ENCODE measurements at places on chromosomes 2 and 18. TPM values are rescaled to one million over a fixed set of nuclear protein-coding genes. Genes with fewer than 3 reads are reported as not detected.

Gene RRM2
- 161 TPM for total RNA-seq

Gene ITGB6
- total RNA-seq = not detected

Gene LIMS2
- 53.4 TPM for total RNA-seq

Gene PLEKHH2
- not detected for total RNA-seq

Gene TTN
- 0.26 TPM for total RNA-seq

Gene CHRND
- not detected for total RNA-seq

Gene HMSD
- not detected for total RNA-seq

Gene CCDC141
- total RNA-seq = 0.03 TPM

Gene SESTD1
- 24.0 TPM for total RNA-seq

Gene PARD3B
- total RNA-seq = 15.0 TPM

Gene AQP4
- total RNA-seq = not detected

Gene RSAD2
- total RNA-seq = not detected

Gene ZC3H6
- total RNA-seq = 6.1 TPM

Gene SMYD1
- not detected for total RNA-seq

Gene LGALSL
- 0.70 TPM for total RNA-seq

Gene IL18RAP
- total RNA-seq = not detected

DNA sequence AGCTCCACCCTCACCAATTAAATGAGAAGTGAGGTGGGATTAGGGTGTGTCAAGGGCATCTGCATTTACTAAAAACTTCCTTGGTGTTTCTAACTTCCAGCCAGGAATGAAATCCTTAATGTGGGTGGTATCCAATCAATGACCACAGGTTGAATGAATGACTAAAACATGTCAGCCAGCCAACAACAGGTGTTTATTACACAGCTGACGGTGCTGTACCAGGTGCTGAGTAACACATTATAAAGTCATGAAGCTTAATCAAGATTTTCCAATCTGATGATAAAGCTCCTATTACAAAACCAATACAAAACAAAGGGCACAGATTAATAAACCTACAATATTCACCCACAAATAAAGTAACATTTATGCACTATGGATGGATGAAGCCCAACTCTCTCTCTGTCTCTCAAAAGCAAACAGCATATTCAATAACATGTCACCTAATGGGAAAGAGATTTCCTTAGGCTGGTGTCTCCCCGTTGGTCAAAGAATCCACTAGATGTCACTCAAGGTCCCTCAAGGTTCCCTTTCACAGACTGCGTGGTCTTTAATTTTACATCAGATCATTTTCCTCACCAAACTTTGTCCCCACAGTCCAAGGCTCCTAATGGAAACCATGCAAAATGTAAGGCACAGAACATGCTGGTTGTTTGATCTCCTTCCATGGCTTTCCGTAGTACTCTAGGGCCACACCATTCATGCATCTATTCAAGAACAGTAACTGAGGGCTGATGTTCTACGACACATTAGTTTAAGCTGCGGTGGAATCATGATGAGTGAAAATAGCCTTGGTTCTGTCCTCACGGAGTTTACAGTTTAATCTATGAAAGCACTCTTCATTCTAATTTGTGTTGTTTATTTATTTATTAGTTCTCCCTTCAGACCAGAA, 6.4 kb upstream of the PTPN4 start:
- peak; percentile 26 for DNase-seq

DNA sequence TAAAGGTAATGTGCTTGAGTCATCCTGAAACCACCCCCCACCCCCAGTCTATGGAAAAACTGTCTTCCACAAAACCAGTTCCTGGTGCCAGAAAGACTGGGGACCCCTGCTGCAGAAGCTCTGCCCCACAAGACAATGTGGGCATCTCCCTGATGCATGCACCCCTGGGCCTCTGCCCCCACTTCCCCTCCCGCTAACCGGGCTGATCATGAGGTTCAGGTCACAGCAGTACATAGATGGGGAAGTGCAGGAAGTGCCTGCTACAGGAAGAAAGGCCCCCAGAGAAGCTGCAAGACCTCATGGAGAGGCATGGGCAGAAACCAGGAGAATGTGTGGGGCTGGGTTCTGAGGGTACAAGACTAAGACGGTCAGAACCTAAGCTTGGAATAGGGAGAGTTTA, 243.4 kb upstream of the ID2 start:
- no peak for DNase-seq

DNA sequence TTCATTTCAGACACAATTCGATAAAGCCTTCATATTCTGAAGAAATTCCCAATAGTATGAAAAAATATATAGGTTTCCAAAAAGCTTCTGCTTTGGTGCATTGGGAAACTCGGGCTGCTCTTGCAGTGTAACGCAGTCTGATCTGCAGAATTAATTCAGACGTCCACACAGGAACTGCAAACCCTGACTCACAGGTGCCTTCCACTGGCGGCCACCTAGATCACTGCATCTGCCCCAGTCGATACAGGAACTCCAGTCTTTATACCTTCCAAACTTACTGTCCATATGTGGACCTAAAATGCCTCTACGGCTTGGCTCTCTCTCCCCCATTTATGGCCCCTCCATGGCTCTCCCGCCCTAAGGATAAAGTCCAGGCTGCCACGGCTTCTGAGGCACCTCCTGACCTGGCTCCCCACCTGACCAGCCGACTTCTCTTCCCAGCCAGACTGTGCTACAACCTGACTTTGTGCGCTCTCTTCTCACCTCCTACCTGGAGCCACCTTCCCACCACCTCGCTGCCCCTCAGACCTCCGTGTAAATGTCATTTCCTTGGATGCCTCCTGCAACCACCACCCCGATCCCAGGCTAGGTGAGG, 39.7 kb downstream of the L3MBTL4 start:
- no peak for DNase-seq

DNA sequence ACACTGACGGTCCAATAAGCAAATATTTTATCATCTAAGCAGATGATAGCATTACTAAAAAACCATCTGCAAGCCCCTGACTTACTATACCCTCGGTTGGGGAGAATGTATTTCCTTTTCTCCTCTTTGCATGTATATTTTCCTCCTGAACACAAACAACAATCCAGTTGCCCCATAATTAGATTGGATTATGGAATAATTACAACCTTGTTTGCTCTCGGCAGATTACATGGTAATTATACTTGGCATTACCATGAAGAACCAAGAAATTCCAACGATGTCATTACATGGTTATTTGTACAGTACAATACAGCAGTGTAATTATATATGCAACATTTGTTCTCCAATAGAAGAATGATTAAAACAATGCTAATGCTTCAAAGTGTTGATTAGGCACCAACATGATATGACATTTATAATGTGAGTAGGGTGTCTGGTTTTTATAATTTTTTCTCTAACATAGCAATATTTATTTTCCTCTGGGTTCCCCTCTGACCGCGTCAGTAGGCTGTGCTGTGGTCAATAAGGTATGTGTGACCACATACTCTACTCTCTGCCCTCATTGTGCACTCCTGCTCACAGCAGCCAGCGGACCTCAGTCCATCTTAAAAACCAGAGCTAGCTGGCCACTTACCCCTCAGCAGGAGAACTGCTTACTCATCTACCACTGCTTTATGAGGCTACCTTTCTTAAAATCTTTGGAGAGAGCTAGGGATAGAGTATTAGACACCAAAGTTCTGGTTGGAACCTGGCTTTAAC, 176.1 kb downstream of the INSIG2 start:
- no peak for DNase-seq

DNA sequence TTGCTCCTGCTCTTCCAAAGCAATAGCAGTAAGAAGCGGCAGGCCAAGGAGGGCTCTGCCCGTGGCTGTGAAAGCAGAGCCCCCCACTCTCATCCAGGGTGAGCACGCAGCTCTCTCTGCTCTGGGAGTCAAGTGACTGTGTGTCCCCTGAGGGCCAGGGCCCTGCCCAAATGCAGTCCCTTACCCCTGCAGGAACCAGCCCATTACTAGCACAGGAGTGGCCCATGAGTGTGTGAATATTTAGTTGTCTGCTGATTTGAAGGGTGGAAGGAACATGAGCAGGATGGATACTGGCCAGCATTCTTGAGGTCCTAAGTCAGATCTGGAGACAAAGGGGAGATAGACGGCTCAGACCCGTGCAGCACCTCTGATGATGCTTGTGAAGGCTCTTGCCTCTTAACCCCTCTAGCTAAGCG, 69.7 kb upstream of the FOSL2 start:
- no peak for DNase-seq

DNA sequence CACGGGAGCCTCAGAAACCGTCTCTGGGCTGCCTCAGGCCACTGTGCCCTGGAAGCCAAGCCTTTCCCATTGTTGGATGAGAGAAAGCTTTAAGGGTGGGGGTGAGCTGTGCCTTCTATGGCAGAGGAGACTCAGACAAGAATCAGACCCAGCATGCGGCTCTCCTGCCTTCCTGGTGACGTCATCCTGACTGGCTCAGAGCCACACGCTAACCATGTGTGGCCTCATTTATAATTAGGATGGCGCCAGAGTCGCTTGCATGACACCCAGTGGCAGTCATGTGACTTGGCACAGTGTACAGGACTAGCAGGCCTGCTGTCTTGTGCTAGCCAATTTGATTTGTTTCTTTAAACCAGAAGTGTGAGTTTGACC, 99.1 kb downstream of the SH3BP4 start:
- DNase-seq = peak; percentile 97

- DNase-seq = no peak
These were observed 89.8 kb downstream of the INO80D start for GRCh38 chr2:205996161-205996560.

GRCh38 chr2:84197901-84198300, 261.2 kb downstream of the SUCLG1 start:
- DNase-seq = no peak

- DNase-seq = no peak
These were observed 169.2 kb downstream of the LNPK start for GRCh38 chr2:175832866-175833265.

DNA sequence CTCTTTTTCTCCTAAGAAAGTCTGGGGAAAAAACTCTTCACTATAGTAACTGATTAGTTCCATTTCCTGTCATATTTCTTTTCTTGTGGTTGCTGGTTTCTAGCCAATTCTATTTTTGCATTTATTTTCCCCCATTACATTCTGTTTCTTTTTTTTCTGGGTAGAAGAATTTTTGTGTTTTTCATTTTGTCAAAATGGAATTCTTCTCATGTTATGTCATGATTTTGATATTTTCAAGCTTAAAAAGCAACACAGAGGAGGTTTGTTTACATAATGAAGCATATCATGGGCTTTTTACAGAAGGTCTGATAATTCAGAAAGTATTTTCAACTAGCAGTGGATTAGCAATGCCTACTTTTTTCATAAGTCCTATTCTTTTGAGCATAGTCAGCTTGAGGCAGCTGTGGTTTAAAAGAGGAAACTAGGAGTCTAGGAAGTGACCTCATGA, 102.0 kb downstream of the MAP2 start:
- peak; percentile 92 for DNase-seq

- no peak for DNase-seq
These were observed 46.3 kb downstream of the QPCT start for GRCh38 chr2:37390777-37391176.

DNA sequence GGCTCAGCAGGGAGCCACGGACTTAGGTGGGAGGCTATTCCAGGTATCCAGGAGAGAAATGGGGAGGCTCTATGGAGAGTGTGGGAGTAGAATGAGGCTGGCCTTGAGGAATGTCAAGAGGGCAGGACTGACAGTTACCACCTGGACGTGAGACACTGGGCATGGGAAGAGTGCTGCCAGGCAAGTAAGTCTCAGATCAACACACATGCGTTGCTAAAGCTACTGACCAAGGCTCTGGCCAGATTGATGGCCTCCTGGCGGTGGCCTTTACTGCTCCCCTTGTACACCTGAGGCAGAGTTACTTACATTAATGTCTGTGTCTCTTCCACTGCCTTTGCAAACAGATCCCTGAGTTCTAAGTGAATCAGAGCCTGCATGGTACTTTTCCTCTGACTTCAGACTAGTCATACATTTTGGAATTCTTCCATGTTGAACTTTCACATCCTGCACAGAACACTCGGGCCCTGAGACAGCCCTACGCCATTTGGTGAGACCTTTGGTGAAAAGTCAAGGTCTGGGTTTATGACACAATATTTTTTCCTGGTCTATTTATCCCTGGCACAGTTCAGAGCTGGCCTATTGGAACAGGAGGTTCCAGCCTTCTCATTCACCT, 398.8 kb upstream of the TRIB2 start:
- DNase-seq = peak; percentile 94

- DNase-seq = no peak
These were observed 106.5 kb upstream of the CHRNA1 start for GRCh38 chr2:174870787-174871186.

DNA sequence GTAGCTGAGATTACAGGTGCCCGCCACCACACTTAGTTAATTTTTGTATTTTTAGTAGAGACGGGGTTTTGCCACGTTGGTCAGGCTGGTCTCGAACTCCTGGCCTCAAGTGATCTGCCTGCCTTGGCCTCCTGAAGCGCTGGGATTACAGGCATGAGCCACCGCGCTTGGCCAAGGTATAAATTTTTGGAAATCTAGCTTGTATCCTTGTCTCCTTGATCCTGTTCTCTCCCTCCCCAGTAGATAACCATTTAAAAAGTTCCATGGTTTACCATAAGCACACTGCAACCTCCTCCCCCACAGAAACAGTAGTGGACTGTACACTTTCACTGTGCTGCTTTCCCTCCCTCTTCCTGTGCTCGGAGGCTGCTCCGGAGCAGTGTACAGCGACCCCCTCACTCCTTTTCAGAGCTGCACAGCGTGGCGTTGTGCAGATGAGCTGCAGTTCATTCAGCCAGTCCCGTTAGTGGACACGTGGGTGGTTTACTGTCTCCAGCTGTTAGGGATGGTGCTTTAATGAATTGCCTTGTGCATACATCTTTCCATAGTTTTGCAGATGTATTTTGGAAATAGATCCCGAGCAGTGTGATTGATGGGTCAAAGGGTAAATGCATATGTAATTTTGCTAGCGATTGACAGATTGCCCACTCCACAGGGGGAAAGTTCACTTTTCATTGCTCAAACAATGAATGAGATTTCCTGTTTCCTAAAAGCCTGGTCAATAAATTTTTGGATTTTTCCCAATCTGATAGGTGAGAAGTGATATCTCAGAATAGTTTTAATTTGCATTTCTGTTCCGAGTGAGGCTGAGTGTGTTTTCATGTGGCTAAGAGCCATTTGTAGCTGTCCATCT, 14.8 kb downstream of the ASB1 start:
- no peak for DNase-seq

DNA sequence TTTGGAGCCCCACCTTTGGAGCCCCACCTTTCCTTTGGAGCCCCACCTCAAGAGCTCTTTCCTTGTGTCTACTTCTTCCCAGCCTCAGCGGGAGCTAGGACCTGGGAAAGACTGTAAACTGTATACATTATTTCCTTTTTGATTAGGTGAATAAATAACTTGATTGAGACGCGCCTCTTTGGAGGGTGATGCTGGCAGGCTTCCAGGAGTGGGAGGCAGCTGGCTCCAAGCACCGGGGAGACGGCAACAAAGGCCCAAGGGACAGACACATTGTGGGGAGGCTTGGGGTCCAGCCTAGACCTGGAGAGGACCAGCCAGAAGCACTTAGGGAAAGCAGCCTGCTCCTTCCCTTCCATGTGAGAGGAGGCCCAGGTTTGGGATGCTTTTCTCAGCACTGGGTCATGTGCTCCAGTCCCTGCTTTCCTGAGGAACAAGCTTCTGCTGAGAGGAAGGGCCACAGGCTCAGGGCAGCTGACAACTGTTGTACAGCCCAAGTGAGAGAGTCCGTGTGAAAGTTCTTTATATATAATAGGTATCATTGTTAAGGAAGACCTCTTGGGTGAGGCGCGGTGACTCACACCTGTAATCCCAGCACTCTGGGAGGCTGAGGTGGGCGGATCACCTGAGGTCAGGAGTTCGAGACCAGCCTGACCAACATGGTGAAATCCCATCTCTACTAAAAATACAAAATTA, 297.2 kb upstream of the SLC14A2 start:
- no peak for DNase-seq
